Activated CD4-positive, alpha-beta T cell treated with anti-CD3 and anti-CD28 coated beads, Interleukin-2, amount 50 U/mL, for 48 hours (primary cell): ENCODE measurements at places on chromosomes 4 and X.

- DNase-seq, result peak; percentile 96
Observed at GRCh38 chr4:98260579-98261404, at the start of gene RAP1GDS1. TSS of gene RAP1GDS1 (plus strand) at chr4:98261384. CDS start at chr4:98261566, 182 bp downstream.

GRCh38 chr4:113122066-113122465 is 72.6 kb downstream of the ANK2 start:
- no peak for DNase-seq

DNA sequence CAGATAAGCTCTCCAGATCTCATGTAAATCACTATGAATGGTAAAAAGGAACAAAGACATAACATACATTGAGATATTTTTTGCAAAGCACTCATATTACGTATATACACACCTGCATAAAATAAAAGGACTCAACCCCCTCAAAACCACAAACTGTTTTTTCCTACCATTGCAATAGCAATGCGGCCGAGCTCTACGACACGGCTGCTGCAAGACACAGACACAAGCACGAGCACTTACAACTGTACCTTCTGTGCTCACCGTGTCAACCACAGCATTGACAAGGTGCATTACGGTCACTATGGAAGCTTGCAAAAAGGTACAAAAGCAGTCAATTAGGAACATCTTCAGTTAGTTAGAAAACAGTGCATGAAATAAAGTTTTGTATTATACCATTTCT is 37.1 kb upstream of the MTNR1A start:
- DNase-seq, result no peak

DNA sequence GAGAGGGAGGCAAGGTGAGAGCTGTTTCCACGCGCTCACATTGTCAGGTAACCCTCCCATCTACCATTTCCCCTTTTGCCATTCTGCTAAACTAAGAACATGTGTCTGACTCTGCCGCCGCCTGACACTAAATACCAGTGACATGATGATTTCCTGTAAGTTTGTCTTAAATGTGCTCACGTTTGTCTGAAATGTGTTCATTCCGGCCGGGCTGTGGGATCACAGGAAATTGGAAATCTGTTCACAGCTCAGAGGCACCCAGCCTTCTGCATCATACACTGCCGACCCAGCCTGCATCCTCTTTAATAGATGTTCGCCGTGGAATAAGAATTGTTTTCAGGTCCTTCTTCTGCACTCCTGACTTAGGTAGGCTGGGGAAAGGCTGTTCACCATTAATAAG is 336.2 kb upstream of the PPARGC1A start:
- DNase-seq, result no peak

DNA sequence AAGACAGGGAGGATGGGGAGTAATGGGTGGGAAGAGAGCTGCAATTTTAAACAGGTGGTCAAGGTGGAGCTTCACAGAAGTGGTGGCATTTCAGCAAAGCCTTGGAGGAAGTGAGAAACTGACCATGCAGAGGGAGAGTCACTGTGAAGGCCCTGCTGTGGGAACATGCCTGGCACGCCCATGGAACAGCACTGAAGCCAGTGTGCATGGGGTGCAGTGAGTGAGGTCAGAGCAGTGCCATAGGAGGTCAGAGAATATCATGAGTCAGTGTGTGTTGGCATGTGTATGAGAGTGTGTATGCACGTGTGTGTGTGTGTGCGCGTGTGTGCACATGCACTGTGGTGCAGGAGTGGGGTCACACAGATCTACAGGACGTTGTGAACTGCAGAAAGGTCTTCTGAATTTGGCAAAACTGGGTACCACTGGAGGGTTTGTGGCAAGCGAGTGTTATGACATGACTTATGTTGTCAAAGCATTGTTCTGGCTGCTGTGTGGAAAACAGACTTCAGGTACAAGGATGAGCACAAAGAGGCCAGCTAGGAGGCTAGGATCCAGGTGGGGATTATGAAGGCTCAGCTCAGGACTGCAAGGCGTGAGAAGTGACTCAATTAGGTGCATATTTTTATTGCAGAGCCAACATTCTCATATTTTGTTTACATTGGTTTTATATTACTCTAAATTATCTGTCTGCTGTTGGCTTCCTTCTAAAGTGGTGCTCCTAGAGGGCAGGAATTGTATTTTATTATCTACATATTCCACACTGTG is 34.0 kb downstream of the ZNF827 start:
- DNase-seq, result no peak

- DNase-seq, result no peak
Observed at GRCh38 chrX:47743504-47743903, 84.5 kb upstream of the UXT start.
